ELR (cell line): ENCODE measurements at places on chromosomes 7 and 10.
A peak's percentile ranks its signal among the peaks of the same experiment; 100 is the strongest.

DNA sequence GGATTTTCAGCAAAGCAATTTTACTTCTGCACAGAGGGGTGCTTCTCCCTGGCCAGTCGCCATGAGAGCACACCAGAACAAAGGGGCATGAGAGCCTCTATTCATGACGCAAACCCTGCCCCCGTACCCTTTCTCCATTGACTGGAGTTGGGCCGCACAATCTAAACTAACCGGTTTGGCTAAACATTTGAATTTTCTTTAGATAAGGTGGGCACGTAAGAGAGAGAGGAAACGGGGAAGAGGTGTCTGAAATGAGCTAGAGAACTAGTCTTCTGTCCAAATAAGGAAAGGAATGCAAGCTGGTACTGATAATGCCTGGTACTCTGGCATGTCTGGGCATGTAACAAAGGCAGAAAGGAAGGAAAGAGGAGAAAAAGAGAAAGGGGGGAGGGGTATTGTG is 13.2 kb upstream of the SCIN start:
- no peak for DNase-seq

- DNase-seq, result no peak
Measured at GRCh38 chr10:77887631-77888355, 38.8 kb downstream of the DLG5 start.

DNA sequence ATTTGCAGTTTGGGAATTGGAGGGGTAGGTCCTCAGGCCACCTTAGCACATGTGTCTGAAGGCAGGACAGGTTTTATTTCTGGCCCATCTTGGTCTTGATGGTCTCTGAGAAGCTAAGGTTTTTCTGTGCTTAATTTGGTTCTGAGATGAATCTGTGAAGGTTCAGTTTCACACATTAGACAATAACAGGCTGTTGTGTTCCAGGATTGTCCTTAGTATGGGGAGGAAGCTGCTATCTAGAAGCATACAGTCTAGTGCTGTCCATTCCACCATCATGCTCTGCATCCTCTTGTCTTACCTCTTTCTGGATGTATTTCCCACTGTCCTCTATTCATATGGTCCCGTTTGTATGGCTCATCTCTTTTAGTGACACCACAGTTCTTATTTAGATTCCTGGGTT is 7.1 kb downstream of the UBE2D1 start:
- DNase-seq, result no peak

GRCh38 chr10:34474009-34474376 is 341.1 kb downstream of the PARD3 start:
- peak; percentile 33 for DNase-seq

GRCh38 chr10:124894569-124895215 is 47.2 kb upstream of the ZRANB1 start:
- peak; percentile 25 for DNase-seq

- DNase-seq, result peak; percentile 14
Measured at GRCh38 chr10:88672041-88672440, 7.8 kb downstream of the LIPF start.

DNA sequence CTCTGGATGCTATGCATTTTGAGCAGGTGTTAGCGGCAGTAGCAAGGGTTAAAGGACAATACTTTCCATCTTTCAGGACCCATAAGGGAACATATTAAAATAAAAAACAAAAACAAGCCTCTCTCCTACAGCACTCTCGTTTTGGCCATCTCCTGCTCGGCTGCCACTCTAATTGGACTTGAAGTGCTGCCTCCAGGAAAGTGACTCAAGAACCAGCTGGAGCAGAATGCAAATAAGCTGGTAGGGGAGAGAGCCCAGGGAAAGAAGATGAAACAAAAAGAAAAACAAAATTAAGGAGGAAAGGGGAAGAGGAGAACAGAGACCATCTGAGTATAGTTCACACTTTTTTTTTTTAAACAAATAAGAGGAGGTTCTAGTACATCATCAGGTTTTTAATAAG is 65.6 kb downstream of the HBP1 start:
- peak; percentile 13 for DNase-seq

DNA sequence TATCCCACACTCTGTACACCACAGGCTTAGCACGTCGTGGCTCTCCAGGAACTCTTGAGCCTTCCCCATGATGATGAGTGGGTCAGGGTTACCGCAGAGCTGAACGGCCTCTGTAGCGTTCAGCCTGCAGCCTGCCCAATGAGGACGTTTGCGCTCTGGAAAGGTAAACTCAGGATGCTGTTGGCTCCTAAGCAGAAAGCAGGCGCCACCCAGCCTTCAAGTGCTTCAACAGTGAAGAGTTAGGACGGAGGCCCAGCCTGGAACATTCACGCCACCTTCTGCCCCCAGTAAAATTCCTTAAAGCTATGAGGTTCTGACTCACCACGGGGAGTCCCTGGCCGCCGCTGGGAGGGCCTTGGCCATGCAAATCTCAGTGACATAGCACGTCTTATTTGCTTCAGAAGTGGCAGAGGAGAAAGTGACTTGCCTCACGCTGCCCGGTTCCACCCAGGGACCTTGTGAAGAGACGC is 161.5 kb upstream of the SH2B2 start:
- DNase-seq, result peak; percentile 88

- DNase-seq, result peak; percentile 49
Measured at GRCh38 chr7:35430547-35431153, 176.8 kb upstream of the TBX20 start.

- no peak for DNase-seq
Measured at GRCh38 chr10:612696-613095, 76.8 kb downstream of the DIP2C start.

GRCh38 chr7:113548561-113548960 is 370.2 kb downstream of the PPP1R3A start:
- peak; percentile 22 for DNase-seq

- DNase-seq, result no peak
Measured at GRCh38 chr7:34760271-34760670, 102.3 kb downstream of the NPSR1 start.

- DNase-seq, result no peak
Measured at GRCh38 chr7:34309116-34309515, 348.9 kb upstream of the NPSR1 start.

DNA sequence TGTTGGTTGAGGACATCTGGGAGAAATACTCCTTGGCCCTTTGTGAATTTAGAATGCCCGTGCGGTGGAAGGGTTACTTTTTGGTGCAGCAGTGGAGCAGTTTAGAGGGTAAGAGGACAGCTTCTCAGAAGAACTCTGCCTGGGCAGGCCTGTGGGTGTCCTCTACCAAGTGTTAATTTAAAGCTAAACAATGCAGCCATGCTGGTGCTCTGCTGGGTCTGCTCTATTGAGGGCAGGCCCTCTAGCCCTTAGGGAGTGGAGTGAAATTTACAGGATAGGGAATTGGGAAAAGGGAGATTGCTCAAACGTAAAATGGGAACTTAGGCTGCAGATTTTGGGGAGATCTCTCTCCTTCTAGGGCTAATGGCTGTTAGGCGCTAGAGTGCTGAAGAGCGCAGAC is 22.1 kb downstream of the BLNK start:
- DNase-seq, result no peak

GRCh38 chr7:20307119-20307518 is 23.6 kb upstream of the ITGB8 start:
- DNase-seq, result no peak

DNA sequence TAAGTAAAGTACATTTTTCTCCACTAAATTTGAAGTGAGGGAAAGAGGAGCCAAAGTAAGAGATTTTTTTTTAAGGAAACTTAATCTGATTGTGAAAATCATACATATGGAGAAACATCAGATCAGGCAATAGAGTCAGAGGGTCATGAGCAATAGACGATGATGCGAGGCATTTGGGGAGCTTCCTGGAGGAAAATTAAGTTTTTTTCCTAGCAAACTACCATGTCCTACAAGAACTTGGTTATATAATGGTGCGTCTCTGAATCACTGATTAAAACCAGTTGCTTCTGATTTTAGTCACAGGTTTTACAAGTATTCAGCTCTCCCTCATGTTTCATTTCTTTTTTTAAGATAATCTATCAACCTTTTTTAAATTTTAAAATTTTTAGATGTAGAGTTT is 52.1 kb upstream of the MTURN start:
- no peak for DNase-seq

DNA sequence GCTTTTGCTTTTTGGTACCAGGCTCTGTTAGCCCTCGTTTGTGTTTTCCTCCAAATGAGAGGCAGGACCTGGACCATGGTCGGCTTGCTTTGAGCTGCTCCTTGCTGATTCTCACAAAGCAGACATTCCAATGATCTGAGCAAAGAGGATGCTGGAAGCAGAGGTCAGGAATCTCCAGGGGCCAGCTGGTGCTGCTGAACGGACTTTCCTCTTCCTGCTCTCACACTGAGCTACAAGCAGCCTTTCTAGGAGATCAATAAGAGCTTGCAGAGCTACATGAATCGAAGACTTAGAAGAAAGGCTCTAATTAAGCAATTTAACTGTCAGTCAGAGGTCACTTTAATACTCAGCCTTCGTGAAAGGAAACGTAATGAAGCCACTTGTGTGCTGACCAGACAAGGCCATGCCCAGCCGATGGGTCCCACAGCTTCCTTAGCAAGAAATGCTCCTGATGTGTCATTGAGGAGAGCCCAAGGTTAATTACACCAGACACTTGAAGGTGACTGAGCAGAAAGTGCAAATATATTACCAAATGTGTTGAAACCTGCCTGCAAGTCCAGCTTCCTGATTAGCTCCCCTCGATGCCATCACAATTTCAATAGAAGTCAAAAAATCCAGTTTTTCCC is 151.3 kb upstream of the RSU1 start:
- DNase-seq, result peak; percentile 96

- peak; percentile 17 for DNase-seq
Measured at GRCh38 chr10:79022565-79023230, 46.1 kb upstream of the ZMIZ1 start.

GRCh38 chr10:119098576-119098975 is 5.3 kb upstream of the DENND10 start:
- DNase-seq, result no peak

DNA sequence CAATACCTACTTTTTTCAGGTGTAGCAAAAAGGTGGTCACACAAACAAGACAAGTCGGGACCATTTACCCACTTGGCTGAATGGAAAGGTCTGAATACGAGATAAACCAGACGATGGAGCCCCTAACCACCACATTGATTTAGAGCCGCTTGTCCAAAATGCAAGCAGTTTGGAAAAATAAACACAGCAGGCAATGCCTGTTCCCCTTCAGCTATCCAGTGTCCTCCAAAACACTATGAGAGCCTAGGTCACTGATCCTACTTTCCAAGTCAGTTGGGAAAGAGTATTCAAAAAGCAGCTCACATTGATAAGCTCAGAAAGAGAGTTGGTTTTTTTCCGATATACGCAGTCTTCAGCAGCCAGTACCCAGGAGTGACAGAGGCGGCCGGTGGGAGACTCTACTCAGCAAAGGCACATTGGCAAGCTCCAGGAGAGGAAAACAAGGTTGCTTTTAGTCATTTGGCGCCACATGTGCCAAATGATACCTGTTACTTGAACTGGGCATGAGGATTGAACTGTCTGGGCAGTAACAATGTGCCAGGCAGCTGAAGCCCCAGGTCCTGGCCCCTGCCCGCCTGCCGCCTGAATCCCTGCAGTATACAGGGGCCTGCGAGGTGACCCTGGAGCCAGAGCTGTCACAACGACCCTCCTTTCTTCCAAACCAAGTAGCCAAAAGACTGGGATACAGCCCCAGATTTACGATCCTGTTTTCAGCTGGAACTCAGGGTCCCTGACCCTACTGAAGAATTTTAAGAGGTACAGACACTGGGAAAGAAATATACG is 109.8 kb downstream of the PIP4K2A start:
- DNase-seq, result no peak
